ENCODE measurements at places on chromosomes 16 and 17.

DNA sequence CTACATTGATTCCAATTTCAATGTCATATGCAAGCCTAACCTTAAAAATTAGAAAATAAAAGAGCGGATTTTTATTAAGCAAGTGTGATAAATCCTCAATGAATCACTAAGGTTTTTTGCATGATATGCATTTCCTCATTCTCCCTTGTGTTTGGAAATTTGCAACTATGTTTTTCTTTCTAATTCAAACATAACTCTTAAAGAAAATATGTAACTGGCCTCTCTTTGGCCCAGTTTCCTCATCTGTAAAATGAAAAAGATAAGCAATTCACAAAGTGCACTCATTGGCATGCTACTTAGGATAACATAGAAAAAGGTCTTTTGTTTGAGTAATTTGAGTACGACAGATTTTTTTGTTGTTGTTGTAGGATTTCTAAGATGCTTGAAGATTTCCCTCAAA is 295.5 kb downstream of the CDH11 start:
- no peak for DNase-seq

GRCh38 chr17:6328279-6328678 is 106.6 kb downstream of the AIPL1 start:
- peak; percentile 46 for DNase-seq

DNA sequence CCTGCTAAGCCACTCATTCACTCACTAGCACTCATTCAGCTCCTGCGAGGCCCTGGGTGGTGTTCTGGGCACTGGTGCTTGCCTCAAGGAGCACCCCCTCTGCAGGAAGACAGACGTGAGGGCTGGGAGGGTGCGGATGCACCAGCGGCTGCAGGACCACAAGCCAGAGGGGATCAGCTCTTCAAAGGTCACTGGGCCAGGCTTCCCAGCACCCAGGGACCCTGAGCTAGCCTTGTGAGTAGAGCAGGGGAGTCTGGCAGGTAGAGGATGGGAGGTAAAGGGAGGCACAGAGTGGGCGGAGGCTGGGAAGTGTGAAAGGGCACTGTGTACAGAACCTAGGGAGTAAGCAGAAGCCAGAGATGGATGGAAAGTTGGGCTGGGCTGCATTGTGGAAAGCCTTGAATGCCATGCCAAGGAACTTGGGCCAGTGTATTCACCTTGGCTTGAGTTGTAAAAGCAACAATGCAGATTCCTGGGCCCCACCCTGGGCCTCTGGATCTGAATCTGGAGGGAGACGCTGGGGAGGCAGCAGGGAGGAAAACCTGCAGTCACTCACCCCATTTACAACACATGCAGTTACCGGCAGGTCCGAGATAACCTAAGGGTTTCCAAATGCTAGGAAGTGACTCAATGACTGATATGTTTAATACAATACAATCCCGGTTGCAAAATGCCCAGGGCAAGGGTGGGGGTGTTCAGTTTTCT is 1.7 kb downstream of the IL4R start:
- DNase-seq: no peak

- DNase-seq: peak; percentile 38
Measured at GRCh38 chr16:3485821-3486505, 9.3 kb downstream of the C16orf90 start.
